Stimulated activated CD4-positive, alpha-beta T cell treated with anti-CD3 and anti-CD28 coated beads, Interleukin-4, amount 100 ng/mL, for 4 hours (primary cell): ENCODE measurements at places on chromosomes 6 and 20.

- no peak for DNase-seq
Observed at GRCh38 chr6:119205911-119206618, 127.6 kb upstream of the FAM184A start.

GRCh38 chr6:116467096-116467495, 5.9 kb downstream of the CALHM6 start:
- DNase-seq = no peak

DNA sequence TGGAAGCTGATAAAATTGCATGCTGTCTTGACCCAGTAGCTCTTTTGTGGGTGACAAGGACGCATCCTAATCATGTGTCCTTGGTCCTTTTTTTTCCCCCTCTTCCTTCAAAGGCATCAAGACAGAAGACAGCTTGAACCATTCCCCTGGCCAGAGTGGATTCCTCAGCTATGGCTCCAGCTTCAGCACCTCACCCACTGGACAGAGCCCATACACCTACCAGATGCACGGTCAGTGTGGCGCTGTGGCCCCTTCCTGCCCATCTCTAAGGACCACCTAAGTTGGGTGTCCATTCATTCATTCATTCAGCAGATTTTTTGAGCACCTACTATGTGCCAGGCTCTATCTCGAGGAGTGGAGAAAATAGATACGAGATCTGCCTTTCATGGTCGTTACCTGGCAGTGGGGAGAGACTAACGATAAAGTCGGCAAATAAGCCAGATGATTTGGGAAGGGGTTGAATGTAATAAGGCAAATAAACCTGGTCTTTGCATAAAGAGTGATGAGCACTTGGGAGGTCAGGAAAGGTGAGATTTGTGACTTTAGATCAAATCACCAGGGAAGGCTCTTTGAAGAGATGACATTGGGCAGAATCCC, 121.5 kb downstream of the EYA2 start:
- no peak for DNase-seq

- DNase-seq = no peak
Observed at GRCh38 chr6:13947611-13948178, 22.9 kb downstream of the RNF182 start.

DNA sequence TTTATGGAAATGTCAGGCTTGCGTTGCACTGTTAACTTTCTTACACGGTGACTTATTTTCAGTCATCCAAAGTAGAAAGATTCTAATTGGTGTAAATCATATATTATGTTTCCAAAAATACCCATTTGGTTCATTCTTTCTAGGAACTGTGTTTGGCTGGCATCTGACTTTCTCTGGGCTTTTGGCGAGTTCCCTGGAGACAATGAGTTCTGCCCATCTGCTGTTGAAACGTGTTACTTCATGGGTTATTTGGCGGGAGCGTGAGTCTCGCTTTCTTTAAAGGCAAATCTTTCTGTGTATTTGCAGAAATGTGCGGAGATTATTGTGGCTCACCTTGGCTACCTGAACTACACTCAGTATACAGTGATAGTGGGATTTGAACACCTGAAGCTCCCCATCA, 29.5 kb downstream of the TMEM181 start:
- DNase-seq = no peak

GRCh38 chr20:6909608-6910007, 142.1 kb downstream of the BMP2 start:
- DNase-seq = no peak

DNA sequence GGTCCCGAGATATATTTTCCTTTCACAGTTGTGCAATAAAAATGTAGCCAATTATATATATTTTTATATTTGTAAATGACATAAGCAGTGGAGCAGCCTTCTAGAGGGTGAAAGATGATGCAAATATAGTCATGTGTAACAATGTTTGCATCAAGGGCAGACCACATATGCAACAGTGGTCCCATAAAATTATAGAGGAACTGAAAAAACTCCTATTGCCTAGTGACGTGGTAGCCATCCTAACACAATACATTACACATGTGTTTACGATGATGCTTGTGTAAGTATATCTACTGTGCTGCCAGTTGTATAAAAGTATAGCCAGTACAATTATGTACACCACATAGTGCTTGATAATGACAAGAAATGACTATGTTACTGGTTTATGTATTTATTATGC, 162.8 kb downstream of the ZFAND3 start:
- DNase-seq = no peak

DNA sequence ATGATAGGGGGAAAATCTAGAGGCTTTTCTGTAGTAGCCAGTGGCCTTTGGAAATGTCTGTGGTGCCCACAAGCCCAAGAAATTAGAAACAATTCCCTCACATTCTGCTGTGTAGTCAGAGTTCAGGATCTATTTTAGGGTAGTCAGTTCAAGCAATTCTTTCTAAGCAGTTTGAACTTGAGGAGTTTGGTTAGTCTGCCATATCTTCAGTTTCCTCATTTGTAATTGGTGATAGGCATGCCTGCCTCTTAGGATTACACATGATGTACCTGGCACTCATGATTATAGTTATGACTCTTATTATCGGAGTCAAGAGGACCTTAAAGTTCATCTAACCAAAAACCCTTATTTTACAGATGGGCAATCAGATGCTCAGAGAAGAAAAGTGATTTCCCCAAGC, 21.2 kb upstream of the MEP1A start:
- DNase-seq = no peak

- DNase-seq = peak; percentile 39
Observed at GRCh38 chr6:5302995-5303622, 41.8 kb downstream of the FARS2 start.

DNA sequence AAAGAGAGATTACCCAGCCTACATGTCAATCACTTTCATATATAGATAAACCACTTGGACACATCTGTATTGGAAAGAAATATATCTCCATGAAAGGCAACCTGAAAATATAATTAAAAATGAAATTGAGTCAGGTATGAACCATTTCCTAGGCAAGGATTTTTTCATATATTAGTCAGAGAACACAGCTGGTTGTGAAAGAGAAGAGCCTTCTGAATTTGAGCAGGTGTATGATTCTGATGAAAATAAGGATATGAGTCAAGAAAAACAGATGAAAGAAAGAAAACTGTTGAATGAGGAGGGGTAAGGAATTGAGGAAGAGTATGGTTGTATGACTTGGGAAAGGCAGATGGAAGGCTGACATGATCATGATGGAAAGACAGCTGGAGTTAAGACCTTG, 441.1 kb downstream of the HAO1 start:
- DNase-seq = no peak

DNA sequence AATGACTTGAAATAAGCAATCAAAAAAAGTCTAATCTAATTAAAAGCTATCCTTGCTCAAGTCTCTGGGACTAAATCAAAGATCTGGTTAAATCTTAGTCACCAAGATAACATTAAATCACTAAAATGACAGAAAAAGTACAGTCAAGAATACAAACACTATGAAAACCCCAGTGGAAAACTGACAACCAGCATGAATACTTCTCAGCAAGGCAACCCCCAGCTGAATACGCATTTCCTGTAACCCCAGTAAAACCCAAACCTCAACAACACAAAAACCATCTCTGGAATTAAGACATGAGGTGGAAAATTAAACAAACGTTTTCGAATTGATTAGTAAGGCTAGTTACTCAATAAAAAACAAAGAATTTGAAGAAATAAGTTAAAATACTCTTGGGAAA, 23.7 kb upstream of the ZC3H12D start:
- peak; percentile 36 for DNase-seq

- no peak for DNase-seq
Observed at GRCh38 chr20:44033873-44034272, 119.2 kb downstream of the TOX2 start.

DNA sequence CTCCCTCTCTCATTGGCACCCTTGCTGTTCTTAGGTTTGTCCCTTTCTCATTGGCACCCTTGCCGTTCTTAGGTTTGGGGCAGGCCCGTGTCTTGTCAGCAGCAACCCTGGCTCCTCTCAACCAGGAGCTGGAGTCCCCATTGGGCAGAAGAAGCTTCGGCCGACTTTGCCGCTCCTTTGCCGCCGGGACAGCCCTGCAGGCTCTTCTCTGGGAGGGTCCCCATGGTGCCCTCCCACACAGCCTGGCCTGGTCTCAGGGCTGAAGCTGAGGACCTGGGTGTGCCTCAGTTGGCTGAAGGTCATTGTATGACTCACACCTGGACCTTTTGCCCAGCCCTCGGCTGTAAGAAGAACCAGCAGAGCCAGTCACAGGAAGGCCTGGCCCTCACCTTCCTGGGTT, 59.6 kb downstream of the PPP1R14C start:
- no peak for DNase-seq

GRCh38 chr6:161169696-161170095, 104.2 kb downstream of the AGPAT4 start:
- no peak for DNase-seq

GRCh38 chr6:109073344-109074132, 21.1 kb downstream of the SESN1 start:
- DNase-seq = no peak

- DNase-seq = no peak
Observed at GRCh38 chr20:258963-259362, 1.4 kb downstream of the DEFB132 start.

- no peak for DNase-seq
Observed at GRCh38 chr20:20843982-20844381, 131.5 kb upstream of the RALGAPA2 start.

GRCh38 chr6:37077905-37078296, 72.4 kb downstream of the FGD2 start:
- DNase-seq = no peak

DNA sequence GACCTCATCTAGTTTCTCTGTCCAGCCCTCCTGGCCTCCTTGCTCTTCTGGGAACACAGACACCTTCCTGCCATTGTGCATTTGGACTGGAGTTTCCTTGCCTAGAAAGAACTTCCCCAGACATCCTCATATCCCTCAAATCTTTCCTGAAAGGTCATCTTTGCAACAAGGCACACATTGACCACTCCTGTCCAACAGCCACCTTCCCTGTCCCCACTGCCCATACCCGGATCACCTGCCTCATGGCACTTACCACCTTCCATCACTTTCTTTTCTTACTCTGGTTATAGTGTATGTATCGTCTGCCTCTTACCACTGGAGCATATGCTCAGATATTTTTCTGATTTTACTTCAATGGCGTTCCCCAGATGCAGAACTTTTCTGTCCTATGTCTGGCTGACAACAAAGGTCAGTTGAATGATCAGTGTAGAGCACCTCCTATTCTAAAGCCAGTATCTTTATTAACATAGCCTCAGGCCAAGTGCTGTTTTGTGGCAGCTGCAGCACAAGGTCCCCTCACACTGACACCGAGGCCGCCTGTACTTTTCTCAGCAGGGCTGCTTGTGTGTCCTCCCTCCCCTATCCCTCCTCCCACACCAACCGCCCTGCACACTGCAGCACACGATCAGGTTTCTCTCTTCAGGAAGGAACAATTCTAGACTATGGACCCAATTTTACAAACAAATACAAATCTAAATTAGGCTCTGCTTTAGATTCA, 4.1 kb downstream of the HLA-C start:
- peak; percentile 21 for DNase-seq

DNA sequence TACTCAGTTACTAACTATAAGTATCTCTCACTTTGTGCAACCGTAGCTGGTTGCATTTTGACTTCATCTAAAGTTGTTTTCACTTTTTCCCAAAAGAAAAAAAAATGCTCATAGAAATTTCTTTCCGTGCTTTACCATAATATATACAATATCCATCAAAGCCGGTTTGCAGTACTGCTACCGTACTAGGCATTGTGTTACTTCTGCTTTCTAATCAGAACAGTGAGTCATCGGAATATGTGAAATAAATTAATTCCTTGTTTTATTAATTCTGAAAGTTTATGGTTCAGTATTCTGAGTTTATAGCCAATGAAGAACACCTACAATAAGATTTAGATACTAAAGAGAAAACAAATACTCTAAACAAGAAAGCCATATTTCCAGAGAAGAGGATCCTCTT, 72.5 kb downstream of the TNFRSF21 start:
- no peak for DNase-seq

GRCh38 chr6:54299542-54300269, 8.5 kb upstream of the TINAG start:
- DNase-seq = no peak

GRCh38 chr6:170279977-170280688, 10.7 kb downstream of the DLL1 start:
- peak; percentile 30 for DNase-seq

DNA sequence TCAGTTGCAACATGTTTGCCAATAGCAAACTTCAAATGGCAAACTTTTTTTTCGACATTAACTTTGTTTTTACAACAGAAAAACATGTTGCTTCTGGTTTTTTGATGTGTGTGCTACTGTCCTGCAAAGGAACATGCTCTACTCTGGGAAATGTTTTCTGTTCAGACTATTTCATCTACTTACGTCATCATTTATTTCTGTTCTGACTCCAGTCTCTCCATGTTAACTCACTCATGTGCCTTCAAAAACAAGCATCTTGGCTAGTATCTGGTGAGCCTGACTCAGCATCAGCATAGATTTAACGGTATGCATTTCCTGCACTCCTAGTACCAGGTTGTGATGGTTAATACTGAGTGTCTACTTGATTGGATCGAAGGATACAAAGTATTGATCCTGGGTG, 36.1 kb upstream of the MAP7 start:
- DNase-seq = no peak

DNA sequence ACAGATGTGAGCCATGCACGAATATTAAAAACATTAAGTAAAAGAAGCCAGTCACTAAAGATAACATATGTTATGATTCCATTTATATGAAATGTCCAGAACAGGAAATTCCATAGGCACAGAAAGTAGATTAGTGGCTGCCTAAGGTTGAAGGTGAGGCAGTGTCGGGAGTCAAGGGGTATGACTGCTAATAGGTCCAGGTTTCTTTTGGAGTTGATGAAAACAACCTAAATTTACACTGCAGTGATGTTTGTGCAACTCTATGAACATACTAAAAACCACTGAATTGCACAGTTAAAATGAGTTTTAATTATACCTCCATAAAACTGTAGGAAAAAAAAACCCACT, 14.4 kb downstream of the SRPK1 start:
- DNase-seq = no peak

- peak; percentile 74 for DNase-seq
Observed at GRCh38 chr20:25867776-25868649, 171.4 kb upstream of the ZNF337 start.

DNA sequence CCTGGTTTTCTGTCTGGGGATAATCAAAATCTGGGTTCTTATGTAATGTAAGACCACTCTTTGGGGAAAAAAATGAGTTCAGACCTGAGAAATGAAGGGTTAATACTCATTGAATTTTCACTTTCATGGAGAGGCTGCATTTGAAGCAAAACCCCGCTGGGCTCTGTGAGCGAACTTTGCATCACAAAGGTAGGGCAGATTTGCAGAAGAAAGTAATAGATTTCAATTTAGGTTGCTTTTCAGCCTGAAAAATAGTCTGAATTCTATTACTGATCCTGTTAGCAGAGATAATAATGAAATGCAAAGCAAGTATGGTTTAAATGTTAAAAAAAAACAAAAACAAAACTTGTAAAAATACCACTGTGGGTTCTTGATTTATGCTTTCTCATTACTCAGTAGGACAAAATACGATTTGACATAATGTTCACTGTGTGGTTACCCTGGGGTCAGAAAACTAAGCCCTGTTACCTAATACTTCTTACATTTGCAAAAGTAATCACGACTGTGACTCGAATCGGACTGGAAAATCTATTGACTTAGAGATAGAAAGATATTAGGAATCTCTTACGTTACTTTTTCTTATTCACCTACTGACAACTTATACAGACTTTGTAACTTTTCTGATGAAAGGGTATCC, 72.2 kb downstream of the UST start:
- no peak for DNase-seq
